ENCODE measurements at places on chromosomes 5 and 9.

DNA sequence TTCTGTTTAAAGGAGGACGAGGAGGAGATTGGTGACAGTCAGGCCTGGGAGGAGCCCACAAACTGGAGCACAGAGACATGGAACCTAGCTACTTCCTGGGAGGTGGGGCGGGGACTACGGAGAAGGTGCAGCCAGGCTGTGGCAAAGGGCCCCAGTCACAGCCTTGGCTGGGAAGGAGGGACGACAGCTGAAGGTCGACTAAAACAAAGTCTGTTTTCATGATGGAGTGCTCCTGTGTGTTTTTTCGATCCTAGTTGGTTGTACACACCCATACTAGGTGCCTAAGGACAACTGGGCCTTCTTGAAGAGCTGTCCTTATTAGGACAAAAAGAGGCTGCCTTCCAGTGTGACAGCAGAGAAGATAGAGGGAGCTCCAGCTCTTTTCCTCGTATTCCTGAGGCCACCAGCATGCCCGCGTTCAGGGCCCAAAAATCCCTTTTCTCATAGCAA, 2.9 kb downstream of the CCDC107 start:
- no peak for DNase-seq

- DNase-seq: no peak
Measured at GRCh38 chr9:7461791-7462190, 337.8 kb downstream of the DMAC1 start.

GRCh38 chr5:150517272-150518152, 9.6 kb downstream of the NDST1 start:
- DNase-seq: no peak

GRCh38 chr5:180128671-180129261, 57.2 kb upstream of the RNF130 start:
- no peak for DNase-seq

DNA sequence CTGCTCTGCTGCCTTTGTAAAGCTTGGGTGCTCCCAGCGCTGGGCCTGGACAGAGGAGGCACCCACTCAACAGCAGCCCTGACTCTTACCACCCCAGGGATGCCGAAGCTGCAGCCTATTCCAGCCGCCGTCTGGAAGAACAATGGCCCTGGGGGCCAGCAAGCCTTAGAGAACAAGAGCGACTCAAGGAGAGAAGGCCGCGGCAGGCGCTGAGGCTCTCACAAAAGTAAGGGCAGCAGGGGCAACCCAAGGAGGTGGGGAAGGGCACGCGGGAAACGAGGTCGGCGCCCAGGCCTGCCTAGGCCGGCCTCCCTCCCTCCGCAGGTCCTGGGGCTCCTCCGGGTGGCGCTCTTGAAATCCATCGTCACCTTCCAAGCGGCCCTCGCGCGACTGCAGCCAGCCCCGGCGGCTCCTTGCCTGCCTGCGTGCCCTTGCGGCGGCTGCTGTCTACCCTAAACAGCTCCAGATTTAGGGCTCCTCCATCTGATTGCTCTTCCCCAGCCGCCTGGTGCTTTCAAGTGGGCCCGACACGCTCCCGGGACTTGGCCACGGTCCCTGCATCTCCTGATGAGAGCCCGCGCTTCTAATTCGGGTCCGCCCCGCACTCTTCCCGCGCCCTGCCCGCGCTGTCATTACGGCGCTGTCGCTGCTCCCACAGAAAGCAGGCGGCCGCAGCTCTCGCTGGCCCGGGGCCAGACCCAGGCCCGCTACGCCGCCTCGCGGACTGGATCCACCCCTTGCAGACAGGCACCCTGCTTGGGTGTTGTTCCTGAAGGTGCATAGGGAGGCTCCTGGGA, 213.3 kb downstream of the SEMA6A start:
- DNase-seq: no peak

DNA sequence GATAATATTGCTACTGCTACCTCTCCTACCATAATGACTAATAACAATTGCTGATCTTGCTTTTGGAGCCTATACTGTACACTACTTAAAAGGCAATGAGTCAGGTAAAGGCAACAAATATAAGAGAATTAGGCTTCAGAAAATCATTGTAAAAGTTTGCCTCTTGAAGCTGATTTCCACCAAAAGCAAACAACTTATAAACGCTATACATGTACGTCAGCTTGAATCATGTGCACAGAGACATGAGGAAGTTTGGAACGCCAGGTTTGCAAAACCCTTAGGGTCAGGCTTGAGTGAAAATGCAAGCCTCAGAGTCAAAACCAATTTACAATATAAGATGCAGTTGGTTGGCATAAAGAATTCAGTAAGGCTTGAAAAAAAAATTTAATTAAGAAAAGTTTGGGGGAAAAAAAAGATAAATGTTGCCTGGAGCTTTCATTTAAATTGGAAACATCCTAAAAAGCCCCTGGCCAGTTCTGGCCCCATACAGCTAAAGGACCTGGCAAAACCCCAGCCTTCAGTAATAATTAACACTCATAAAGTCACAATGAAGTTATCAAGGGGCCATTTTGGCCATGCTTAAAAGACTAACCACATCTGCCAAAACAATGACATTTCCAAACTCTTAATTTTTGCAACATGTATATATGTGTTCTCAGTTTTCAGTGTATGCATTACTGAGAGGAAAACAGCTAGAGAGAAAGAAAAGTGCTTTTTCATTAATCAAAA, 181.0 kb upstream of the NFIL3 start:
- DNase-seq: no peak

DNA sequence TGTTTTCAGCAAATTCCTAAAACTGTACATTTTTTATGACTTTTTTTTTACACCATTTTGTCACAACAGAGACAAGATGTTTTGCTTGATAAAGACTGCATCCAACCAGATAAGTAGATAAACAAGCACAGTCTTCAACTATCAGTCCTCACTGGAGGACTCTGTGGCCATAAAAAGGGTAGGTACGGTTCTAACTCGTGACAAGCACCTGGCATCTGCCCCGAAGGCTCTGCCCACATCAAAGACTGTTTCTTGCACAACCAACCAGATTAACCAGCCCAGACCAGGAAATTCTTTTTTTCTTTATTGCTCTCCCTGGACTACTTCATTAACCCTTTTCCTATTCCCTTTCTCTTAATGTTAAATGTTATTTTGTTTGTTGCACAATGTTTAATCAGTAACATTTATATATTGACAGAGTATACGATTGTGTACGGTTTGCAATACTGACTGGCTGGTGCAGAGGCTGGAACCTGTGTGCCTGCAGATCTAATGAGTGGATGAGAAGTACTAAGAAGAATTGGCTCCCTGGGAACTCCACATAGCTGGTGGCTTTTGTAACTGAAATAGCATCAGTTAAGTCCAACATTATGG, 74.1 kb downstream of the SERINC5 start:
- DNase-seq: peak; percentile 51

DNA sequence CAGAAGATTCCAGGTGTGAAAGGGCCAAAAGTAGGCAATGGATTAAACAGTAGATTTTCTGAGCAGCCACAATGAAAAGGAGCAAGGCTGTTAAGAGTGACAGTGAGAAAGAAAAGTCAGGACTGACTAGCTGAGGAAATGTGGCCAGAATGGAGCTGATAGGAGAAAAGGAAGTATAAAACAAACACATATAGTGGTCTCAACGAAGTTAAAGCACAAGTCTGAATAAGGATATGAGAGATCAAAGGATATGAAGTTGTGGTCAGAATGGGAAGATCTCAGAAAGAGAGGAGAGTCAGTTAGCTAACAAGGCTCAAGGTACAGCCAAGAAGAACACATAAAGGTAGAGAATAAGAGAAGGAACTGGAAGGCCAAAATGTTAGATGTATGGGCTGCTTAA, 39.9 kb downstream of the FNIP1 start:
- DNase-seq: no peak

DNA sequence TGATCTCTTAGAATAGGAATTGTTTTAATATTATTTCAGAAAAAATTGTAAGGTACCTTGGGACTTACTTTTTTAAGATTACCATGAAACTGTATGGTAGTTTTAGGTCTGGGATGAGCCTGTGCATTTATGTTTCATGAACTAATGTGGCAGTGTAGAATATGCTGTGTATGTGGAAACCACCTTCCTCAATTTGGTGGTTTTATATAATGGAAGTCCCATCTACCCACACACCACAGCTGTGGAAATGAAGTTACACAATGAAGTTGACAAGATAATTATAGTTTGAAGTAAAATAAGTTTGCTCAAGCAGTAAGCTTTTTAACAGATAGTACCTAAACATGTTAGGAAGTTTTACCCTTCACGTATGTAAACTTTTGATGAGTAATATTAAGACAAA, 24.4 kb downstream of the WDR36 start:
- DNase-seq: no peak

DNA sequence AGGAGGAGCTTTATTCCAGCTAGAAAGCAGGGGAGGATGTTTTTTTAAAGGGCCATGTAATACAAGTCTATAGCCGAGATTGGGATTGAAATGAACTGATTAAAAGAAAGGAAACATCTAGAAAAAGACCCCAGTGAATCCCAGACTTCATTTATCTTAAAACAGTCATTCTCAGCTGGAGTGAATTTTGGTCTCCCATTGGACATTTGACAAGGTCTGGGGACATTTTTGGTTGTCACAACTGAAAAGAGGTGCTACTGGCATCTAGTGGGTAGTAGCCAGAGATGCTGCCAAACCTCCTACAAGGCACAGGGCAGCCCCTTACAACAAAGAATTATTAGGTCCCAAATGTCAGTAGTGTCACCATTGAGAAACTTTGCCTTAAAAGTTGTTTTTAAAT, 16.3 kb upstream of the SPINK4 start:
- no peak for DNase-seq

- DNase-seq: no peak
Measured at GRCh38 chr5:154329519-154330040, 116.2 kb upstream of the SAP30L start.

GRCh38 chr5:143343042-143343441, 60.4 kb downstream of the NR3C1 start:
- DNase-seq: no peak

DNA sequence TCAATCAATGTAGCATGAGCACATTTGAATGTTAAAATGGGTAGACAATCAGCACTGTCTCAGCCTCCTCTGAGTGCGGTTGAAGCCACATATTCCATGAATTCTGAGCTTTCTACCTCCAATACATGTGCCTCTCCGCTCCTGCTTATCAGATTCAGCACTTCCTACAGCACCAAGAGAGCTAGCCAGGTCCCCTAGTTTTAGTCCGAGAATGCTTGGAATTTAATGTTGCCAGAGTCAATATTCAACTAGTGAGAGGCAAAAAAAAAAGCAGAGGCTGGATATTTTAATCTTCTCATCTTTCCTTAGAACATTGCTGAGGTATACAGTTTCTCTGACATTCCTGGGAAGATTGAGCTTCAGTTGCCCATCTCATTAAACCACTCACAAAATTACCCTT, 1979.1 kb upstream of the CDH9 start:
- DNase-seq: no peak

GRCh38 chr5:39178171-39178570, 41.2 kb downstream of the FYB1 start:
- DNase-seq: no peak

DNA sequence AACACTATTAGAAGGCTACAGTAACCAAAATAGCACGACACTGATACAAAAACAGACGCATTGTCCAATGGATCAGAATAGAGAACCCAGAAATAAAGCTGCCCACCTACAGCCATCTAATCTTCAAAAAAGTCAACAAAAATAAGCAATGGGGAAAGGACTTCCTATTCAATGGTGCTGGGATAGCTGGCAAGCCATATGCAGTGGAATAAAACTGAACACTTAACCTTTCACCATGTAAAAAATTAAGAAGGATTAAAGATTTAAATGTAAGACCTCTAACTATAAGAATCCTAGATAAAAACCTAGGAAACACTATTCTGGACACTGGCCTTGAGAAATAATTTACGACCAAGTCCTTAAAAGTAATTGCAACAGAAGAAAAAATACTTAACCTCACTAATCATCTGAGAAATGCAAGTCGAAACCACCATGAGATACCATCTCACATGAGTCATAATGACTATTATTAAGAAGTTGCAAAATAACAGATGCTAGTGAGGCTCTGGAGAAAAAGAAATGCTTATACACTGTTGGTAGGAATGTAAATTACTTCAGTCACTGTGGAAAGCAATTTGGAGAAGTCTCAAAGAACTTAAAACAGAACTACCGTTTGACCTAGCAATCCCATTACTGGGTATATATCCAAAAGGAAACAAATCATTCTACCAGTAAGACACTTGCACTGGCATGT, 203.3 kb upstream of the CDH9 start:
- no peak for DNase-seq

GRCh38 chr9:122076117-122076516, 17.0 kb downstream of the TTLL11 start:
- DNase-seq: no peak

GRCh38 chr5:69527128-69527770, 32.7 kb upstream of the GTF2H2C start:
- no peak for DNase-seq

GRCh38 chr9:123614306-123615263, 258.6 kb downstream of the CRB2 start:
- DNase-seq: no peak

DNA sequence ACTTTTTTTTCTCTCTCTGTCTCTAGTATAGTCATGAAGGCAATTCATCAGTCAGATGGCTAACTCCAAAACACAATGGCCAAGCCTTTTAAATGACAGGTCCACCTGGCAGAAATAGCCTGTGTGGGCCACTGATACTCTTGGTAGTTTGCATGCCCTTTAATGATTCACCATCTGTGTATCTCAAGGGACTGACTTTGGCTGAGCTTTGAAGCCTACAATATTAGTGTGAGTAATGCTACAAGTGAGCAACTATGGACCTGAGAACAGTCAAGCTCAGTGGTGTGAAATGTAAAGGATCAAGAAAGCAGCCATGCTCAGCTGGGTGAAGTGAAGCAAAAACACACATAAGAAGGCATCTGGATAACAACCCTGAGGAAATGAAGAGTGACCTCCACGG, 506.9 kb downstream of the TLE1 start:
- no peak for DNase-seq

GRCh38 chr5:120866997-120867396, 402.9 kb downstream of the PRR16 start:
- no peak for DNase-seq

DNA sequence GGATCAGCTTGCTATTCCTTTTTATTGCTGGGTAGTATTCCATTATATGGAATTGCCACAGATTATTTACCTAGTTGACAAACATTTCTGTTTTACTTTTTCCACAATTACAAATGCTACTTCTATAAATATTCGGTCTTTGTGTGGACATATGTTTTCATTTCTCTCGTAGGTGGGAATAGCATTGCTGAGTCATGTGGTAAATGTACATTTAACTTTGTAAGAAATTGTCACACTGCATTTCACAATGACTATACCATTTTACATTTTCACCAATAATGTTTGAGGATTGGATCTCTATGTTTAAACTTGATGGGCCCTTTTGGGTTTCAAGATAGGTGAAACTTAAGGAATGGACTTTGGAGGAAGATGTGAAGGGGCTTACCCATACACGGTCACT, 19.7 kb downstream of the RAI14 start:
- no peak for DNase-seq

GRCh38 chr9:221989-222776, 7.5 kb downstream of the DOCK8 start:
- DNase-seq: no peak

GRCh38 chr9:33233626-33234342, 6.2 kb upstream of the SPINK4 start:
- no peak for DNase-seq

GRCh38 chr9:107907255-107907654, 417.7 kb upstream of the KLF4 start:
- DNase-seq: no peak

GRCh38 chr5:87136733-87137132, 130.9 kb upstream of the RASA1 start:
- no peak for DNase-seq

Measured in T follicular helper cell (primary cell).